Activated T-helper 9 cell treated with anti-CD3 and anti-CD28 coated beads, Interleukin-2, amount 50 U/mL, for 16 hours (primary cell): ENCODE measurements at places on chromosomes 1 and 21.

- no peak for DNase-seq
These were observed 2.3 kb downstream of the DCST1 start for GRCh38 chr1:155035936-155036335.

DNA sequence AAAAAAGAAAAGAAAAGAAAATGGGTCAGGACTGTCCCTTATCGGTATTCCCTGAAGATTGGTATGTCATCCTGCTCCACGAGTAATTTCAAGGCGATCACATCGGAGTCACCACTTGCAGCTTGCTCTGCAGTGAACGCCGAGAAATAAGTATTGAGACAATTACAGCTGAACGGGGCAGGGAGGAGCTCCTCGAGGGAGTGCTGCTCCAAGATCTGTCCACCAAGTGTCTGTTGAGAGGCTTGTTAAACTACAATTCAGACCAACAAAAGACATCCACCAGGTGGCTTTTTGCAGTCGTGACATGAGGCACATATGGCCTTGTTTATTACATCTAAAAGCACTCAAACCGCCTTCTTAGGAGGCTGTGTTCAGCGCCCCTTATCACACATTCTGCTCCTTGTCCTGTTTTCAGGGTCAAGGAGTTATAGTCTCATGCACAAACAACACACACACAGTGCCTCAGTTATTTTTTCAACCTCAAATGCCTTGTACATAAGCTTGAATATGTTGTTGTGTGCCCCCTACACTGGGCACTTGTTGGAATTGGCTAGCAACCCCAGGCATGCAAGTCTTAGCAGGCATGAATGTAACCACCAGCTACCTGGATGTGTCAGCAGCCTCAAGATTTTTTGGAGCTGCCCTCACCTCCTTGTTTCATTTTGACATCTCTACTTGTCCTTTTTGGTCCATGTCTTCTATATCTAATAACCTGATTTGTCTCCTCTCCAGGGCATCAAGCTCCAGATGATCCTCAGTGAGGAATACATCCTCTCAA is 13.0 kb upstream of the CD48 start:
- no peak for DNase-seq

- no peak for DNase-seq
These were observed 646.2 kb downstream of the ADGRL2 start for GRCh38 chr1:82446955-82447354.

GRCh38 chr1:203128431-203128715 is 847 bp downstream of the ADORA1 start:
- DNase-seq, result no peak

- no peak for DNase-seq
These were observed 20.7 kb downstream of the AGT start for GRCh38 chr1:230693221-230693620.

DNA sequence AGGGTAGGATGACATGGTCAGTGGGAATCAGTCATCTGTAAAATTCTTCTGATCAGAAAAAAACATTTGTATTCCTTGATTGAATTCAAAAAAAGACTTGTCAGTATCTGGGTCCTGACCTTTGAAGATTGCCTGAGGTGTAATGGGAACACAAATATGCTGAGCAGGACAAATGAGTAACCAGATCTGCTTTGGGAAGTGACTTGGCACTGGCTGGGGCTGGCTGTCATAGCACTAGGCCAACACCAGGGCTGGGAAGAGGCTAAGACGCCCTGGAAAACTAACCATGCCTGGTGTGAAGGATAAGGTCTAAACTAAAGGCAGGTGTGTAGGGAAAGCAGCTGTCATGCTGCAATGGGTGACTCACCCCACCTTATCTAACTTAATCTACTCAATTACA is 452.9 kb upstream of the BEND5 start:
- no peak for DNase-seq

DNA sequence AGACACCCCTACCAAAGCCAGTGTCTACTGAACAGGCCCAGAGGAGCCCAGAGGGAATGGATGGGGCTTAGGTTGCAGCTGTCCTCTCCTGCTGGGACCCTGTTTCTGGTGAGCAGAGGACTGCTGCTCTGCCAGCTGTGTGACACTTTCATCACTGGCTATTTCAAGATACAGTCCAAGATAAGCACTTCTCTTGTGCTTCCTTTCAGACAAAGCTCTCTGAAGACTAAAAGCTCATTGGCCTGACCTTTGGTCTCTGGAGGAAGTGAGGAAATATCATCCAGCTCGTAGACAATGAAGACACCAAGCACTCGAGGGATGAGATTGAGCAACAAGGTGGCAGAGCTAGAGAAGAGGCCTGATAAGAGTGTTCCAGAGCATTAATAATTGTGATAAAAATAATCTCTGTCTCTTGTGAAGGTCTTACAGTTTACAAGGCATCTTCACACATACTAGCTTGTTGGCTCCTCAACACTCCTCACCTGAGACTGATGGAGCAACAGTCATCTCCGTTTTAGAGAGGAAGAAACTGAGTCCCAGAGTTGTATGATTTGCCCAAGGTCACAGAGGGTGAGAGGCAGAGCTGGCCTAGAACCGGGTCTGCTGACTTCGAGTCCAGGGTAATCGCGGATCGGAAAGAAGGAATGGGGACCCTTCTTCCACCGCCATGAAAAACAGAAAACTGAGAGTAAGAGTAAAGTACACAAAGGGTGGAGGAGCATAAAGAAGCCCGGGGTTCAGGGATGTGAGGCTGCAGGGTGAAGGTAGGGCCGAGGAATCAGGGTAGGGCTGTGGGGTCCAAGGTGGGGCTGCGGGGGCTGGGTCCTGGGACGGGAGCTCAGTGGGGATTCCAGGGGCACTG is 666 bp downstream of the PAFAH2 start:
- DNase-seq, result no peak

DNA sequence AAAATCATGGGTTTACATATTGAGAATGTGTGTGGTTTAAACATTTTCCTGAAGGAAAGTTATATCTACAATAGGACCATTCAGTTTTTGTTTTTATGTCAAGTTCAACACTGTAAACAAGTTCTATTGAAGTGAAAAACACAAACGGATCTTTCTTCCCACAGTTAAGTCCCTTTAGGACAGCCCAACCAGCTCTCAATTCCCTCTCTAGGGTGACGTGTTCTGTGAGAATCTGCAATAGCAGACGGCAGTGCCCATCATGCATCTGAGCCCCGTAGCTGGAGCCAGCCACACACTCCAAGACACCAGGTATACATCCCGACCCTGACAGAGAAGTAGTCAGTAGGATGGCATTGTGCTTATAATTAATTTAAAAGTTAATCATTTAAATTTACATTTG is 26.3 kb upstream of the IVNS1ABP start:
- no peak for DNase-seq

DNA sequence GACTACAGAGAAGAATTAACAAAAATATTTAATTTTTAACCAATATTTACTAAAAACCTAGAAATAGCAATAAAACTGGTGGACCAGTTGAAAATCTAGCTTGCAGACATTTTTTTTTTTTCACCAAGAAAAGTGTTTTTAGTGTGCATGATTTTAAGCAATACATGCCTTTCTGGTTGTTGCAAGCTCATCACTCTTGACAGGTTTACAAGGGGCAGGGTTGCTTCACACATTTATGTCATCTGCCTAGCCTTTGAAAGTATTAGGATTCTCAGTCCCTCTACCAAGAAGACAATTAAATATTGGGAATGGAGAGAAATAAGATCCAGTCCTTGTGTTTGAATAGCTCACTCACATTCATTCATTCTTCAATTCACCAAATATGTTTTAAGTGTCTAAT is 53.8 kb upstream of the LYPLAL1 start:
- no peak for DNase-seq

DNA sequence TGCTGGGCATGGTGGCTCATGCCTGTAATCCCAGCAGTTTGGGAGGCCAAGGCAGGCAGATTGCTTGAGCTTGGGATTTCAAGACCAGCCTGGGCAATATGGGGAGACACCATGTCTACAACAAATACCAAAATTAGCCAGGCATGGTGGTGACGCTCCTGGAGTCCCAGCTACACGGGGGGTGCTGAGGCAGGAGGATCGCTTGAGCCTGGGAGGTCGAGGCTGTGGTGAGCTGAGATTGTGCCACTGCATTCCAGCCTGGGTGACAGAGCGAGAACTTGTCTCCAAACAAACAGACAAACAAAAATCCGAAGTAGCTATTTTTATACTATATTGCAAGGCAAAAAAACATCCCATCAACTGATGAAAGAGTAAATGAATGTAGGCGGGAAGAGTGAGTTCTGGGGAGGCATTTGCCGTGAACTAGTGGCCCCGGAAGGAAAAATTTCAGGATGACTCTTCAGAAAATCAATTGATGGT is 40.6 kb downstream of the NCMAP start:
- no peak for DNase-seq

GRCh38 chr1:3907031-3907534 is 7.0 kb upstream of the C1orf174 start:
- no peak for DNase-seq

GRCh38 chr1:48676376-48676775 is 100.3 kb downstream of the BEND5 start:
- no peak for DNase-seq

DNA sequence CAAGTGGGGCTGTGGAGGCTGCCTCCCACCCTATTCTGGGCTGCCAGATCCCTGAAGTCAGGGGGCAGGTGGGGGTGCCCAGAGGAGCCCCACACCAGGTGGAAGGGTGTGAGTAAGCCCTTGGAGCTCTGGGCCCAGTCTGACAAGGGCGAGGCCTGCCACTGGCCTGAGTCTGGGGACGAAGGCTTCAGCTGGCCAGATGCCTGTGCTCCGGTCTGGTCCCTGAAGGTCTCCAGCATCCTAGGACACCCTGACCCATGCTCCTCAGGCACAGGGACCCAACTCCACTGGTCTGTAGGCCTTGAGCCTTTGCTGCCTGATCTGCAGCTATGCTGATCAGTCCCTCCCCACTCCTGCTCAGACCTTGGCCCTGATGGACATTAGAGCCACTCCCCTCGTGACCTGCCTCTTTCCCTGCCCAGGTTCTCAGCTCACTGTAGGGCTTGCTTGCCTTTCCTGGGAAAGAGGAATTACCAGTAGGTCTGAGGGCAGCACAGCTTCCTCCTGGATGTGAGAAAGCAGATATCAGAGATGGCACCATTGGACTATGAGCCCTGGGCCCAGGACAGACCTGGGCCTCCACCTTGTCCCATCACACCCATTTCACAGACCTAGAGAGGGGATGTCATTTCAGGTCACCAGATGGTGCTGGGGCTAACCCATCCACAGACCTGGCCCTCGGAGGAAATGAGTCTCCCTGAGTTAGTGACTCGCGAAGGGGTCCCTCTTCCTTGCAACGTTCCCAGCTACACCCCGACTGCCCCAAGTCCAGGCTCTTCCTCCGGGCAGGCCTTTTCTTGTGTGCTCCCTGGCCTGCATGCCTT is 32.8 kb upstream of the CSF3R start:
- no peak for DNase-seq

DNA sequence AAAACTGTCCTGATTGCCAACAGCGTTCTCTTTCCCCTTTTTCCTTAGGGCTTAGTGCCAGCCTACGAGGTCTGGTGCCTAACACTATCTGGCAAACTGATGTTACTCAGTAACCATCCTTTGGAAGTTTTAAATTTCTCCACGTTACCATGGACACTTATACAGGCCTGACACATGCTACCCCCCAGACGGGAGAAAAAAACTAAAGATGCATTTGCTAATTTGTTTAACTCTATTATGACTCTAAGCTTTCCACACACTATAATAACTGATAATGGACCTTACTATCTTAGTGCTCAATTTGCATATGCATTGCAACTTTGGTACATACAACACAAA is 36.8 kb downstream of the CLCA1 start:
- DNase-seq, result no peak

GRCh38 chr21:40788635-40789034 is 58.3 kb downstream of the DSCAM start:
- DNase-seq, result no peak

GRCh38 chr1:19066874-19067181 is 110.4 kb upstream of the IFFO2 start:
- no peak for DNase-seq

GRCh38 chr1:219045246-219045645 is 128.4 kb upstream of the LYPLAL1 start:
- no peak for DNase-seq

GRCh38 chr1:98054786-98055185 is 134.0 kb upstream of the DPYD start:
- DNase-seq, result no peak

- DNase-seq, result no peak
These were observed 32.7 kb downstream of the OR13G1 start for GRCh38 chr1:247646867-247647266.

DNA sequence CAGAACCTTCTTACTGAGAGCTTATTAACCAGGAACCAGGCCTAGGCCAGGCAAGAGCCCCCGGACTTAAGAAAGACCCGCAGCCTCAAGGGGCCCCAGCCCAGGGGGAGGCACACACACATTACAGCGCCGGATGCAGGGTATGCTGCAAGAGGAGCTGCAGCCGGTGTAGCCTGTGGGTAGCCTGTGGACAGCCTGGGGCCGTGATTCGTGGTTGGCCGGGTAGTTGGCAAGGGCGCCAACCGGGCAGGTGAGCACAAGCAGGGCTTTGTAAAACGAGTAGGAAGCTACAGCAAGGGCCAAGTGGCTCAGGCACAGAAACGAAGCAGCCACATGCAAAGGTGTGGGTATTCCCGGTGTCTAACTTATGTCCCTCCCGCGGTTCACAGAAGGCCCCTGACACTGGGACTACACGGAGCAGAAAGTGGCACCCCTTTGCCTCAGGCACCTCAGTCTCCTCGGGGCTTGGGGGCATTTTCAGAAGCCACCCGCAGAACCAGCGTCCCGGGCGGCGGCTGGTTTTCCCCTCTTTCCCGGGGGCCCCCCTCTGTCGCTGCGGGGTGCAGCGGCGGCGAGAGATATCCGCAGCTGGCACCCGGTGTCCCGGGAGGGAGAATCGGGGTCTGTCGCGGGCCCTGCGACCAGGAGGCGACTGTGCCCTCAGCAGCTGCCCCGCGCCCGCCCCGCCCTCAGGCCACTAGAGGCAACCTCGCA is 40.8 kb downstream of the KIAA1614 start:
- DNase-seq, result no peak

GRCh38 chr1:245843101-245843500 is 664.0 kb downstream of the SMYD3 start:
- DNase-seq, result no peak

DNA sequence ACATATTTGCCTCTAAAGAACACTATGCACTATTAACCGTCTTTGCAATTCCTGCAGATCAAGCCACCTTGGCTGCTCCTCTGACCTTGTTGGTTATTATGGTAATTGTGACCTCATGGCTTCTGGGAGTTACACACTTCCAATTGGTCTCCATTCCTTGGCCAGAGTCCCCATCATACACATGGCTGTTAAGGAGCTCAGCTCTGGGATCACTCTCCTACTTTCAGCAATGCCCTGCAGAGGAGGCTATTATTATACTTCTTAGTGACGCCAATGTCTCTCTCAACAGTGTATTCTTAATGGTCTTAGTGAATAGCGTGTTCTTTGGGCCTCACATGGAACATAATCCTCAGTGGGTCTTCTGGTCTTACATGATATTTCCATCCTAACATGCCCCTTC is 10.0 kb upstream of the JAK1 start:
- no peak for DNase-seq

DNA sequence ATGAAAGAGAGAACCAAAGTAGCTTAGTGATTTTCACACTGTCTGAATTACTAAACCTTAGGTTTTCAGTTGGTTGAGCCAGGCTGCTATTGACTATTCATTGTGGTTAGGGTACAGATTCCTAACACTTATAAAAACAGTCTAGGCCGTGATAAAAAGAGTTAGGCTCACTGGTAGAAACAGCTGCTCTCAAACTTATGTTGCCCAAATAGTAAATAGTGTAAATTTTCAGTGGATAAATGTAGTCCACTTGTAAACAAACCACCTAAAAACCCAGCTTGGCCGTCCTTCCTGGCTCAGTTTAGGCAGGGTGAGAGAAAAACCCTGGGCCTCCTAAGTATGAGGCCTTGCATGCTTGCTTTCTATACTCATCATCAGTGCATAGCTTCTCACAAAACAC is 34.9 kb downstream of the ARID1A start:
- no peak for DNase-seq

GRCh38 chr1:35280006-35280405 is 11.5 kb downstream of the ZMYM4 start:
- no peak for DNase-seq
